NCI-H345 (cell line): ENCODE measurements at places on chromosomes 6 and 20.
A peak's percentile ranks its signal among the peaks of the same experiment; 100 is the strongest.

GRCh38 chr6:2971420-2972218 is at the start of gene SERPINB6:
Gene SERPINB6, minus strand, starts transcription at chr6:2971567. Its CDS starts 12,235 bp downstream, at chr6:2959332.
- no peak for DNase-seq

DNA sequence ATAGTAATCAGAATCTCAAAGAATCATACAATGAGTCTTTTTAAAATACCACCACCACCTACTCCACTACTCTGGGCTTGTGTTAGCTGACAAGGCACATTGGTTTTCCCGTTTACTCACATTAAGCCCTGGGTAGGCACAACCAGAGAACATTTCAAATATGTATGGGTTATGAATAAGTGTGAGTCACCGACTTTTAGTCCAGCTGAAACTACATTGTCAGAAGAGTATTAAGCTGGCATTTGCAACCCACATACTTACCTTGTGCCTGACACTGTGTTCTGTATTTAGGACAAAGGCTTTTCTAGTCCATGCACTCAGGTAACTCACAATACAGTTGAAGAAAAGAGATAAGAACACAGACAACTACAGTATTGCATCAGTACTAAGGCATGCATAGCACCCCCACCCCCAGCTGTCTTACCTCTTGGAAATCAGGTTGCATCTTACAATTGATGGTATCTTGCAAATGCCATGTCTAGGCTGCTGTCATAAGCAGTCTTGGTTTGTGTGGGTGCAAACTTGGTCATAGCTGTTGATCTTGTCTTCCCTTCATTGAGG is 40.3 kb upstream of the AHI1 start:
- no peak for DNase-seq

GRCh38 chr6:108619431-108620197 is 58.9 kb downstream of the FOXO3 start:
- no peak for DNase-seq

GRCh38 chr6:20696676-20697075 is 162.4 kb downstream of the CDKAL1 start:
- no peak for DNase-seq

- no peak for DNase-seq
Observed at GRCh38 chr6:131755597-131755996, 44.8 kb upstream of the CTAGE9 start.

GRCh38 chr6:158548418-158549161 is 11.3 kb upstream of the TMEM181 start:
- DNase-seq: peak; percentile 96

DNA sequence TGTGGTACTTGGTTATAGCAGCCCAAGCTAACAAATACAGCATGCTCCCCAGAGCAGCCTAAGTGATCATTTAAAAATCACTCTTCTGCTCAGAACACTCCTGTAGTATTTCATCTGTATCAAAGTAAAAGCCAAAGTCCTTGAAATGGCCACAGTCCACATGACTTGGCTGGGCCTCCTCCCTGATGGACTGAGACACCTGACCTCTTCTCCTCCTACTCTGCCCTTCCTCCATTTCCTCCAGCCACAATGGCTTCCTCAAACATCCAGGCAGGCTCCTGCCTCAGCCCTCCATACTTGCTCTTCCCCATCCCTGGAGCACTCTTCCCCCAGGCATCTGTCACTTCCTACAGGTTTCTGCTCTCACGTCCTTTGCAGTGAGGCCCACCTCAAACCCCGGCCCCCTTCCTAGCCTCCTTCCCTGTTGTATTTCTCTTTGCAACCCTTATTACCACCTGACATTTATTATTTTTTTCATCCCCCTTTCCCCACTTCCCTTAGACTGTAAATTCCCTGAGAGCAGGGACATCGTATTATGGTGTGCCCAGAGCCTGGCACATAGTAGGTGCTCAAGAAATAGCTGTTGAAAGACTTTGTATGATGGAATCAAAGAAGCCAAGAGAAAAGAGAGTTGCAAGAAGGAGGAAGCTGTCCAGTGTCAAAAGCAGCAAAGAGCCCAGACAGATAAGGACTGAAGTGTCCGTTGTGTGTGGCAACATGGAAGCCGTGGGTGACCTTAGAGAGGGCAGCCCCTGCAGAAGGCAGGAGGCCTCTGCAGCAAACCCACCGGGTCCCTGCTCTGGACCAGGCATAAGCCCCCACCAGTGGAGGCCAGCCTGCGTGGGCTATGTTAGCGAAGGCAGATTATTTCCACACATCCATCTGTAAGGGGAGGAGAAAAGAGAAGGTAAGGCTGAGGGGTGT is 87.5 kb downstream of the TRERF1 start:
- no peak for DNase-seq

- DNase-seq: no peak
Observed at GRCh38 chr6:134853111-134854055, 96.5 kb downstream of the ALDH8A1 start.
